Endothelial cell (in vitro differentiated cells): ENCODE measurements at places on chromosomes 12 and 14.

DNA sequence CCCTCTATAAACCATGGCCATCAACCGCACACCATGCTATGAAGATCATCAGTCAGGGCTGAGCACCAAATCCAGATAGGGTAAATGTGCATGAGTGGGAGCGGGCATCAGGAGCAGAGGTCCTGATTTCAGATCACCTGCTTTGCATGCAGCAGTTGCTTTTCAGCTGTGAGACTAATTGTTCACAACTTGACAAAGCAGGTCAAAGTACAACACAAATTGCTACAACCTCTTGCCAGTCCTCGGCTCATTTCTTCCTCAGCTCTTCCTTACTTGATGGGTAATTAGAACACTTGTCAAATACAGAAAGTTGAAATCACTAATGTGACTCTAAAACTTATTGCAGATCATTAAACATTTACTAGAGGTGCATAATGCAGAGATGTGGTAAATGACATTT, 171.6 kb downstream of the PPM1H start:
- no peak for DNase-seq

DNA sequence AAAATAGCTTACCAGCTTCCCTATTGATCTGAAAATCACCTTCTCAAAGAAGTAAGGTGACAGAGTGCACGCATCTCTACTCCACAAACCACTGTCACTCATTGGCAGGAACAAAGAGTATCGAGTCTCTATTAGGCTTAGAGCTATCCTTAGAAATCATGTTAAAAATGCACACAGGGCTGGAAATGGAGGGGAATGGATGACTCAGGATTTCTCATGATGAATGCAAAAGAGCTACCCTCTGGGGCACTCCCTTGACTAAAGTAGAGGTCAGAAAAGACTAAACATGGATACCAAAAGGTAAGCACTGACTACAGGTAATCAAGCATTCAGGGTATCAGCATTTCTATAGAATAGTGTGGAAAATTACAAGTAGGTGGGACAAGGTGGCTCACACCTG, 96.1 kb upstream of the ANO4 start:
- DNase-seq = no peak

DNA sequence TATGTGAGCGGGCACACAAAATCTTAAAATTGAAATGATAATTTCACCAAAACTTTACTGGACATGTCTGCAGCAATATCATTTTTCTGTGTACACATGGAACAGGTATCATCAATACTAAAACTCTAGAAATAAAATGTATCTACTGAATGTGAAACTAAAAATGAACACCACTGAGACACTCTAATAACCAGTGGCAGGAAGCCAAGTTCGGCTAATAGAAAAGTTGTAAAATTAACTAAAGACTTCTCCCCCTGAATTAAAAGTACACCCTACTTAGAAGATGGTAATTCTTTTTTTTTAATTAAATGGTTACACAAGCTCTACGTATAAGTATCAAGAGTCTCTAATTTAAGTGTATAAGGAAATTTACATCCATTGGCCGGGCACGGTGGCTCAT, 227.2 kb downstream of the MED13L start:
- no peak for DNase-seq

- no peak for DNase-seq
Observed at GRCh38 chr14:21136024-21136423, 19.8 kb downstream of the OR5AU1 start.

DNA sequence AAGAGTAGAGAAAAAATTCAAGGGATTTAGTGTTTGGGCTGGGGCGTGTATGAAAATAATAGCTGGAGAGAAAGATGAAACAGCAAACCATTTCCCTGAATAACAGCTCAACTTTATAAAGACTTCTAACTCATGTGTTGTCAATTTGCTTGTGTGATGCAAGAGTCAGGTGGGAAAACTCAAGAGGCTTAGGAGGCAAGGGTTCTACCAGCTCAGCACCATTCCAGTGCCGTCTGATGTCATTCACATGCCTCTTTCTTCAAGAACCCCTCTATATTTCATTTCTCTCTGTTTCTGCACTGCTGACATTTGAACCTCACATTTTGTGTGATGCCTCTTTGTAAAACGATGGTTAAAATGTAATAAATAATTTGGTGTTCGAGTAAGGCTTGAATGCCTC, 192.2 kb downstream of the PRKD1 start:
- DNase-seq = no peak

GRCh38 chr14:67889455-67889854, 69.9 kb downstream of the RAD51B start:
- no peak for DNase-seq

GRCh38 chr12:100796621-100797020, 2.0 kb downstream of the ANO4 start:
- no peak for DNase-seq

DNA sequence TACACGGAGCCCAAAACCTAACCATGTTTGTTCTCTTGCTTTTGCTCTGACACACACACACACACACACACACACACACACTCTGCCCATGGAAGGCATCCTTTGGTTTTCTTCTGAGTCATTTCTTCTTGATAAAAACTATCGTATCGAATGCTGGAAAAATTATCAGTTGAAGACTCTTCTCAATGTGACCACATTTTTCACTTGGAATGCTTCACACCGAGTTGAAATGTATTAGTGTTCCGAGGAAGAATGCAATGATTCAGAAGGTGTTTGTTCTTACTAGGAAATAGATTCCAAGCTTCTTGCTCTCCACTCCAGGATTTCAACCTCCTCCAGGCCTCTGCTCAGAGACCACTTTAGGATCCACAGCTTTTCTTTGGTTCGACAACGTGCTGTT, 226.3 kb downstream of the MON2 start:
- no peak for DNase-seq

DNA sequence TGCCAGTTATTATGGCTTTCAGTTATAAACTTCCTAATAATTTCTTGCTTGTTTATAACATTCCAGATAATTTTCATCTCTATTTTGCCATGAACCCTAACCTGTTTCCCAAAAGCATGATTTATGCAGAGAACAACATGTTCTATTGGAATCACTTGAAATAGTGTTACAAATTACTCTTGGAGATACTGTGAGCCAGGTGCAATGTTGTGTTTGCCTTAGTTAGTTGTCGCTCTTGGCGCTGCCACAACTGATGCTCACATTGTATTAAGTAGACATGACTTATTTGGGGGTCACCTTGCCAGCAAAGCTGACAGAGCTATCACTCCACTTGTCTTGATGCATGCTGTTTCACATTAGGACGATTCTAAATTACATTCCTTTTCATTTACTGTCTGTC, 49.4 kb downstream of the TSPAN8 start:
- no peak for DNase-seq

DNA sequence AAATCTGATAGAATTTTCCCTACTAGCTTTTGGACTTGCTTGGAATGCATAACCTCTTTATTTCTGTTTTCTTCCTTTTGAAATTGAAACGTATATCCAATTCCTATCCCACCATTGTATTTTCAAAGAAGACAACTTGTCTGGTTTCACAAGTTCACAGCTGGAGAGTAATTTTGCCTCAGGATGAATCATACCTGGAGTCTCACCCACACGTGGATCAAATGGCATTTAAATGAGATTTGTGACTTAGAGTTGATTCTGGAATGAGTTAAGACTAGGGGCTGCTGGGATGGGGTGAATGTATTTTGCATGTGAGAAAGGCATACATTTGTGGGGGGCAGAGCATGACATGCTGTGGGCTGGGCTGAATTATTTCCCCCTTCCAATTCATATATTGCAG, 516.5 kb upstream of the MGAT4C start:
- no peak for DNase-seq

- DNase-seq = no peak
Observed at GRCh38 chr14:52266782-52267181, 716 bp upstream of the PTGDR start.

GRCh38 chr12:120102189-120103043, 14.1 kb downstream of the RAB35 start:
- no peak for DNase-seq

GRCh38 chr14:81268016-81268416, 47.3 kb upstream of the GTF2A1 start:
- no peak for DNase-seq

- no peak for DNase-seq
Observed at GRCh38 chr12:52837413-52837741, 3.3 kb upstream of the KRT79 start.

DNA sequence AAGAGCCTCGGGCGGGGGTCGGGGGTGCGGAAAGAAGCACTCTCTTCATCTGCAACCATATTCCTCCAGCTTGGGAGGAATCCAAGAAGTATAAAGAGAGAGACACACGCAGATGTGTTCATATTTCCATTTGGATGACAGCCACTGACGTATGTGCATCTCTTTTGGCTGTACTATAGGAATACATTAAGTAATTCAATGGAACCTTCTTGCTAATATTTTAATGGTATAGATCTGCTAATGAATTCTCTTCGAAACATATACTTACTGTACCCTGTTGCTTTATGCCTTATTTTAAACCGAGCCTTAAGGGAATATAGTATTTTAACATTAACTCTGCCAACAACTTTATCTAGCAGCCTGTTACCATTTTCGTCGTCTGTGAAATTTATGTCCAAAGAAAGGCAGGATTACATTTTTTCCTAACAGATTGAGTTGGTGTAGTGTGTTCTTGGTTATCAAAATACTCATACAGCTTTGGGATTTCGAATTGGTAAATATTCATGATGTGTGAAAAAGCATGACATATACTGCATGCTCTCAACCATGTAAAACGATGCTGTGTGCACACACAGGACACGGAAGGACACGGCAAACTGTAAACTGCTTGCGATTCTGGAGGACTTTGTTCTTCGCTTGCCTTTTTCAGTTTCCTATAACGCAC, 84.5 kb downstream of the CCDC88C start:
- no peak for DNase-seq

DNA sequence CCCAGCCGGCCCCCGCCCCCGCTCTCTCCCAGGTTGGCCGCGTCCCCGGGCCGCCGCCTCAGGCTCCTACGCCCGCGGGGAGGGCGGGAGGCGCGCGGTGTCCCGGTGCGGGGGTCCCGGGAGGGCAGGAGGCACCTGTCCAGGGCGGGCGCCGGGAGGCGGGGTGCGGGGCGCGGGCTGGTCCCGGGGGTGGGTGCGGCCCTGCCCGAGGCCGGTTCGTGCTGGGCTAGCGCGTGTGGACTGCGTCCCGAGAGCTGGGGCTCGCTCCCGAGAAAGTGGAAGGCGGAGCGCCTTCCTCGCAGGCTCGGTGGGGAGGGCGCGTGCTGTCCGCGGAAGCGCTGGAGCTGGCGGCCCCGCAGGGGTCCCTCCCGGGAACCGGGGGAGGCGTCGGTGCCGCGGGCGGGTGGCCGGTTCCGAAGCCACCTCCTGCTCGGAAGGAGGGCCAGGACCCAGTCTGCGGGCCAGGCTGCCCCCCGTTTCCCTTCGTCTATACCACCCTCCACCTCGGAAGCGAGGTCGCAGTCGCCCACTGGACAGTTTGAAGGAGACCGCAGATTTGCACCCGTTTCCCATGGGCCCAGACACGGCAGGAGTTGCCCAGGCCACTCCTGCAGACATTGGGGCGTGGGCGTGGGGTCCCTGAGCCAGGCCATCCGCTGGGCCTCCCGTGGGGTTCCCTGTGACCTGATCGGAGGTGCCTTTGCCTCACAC, 636 bp downstream of the ZFYVE21 start:
- DNase-seq = peak; percentile 38

GRCh38 chr14:33449268-33449667, 501.6 kb downstream of the EGLN3 start:
- no peak for DNase-seq

- DNase-seq = no peak
Observed at GRCh38 chr12:39646963-39647362, 27.4 kb upstream of the ABCD2 start.

GRCh38 chr12:24997970-24998582, 49.2 kb upstream of the BCAT1 start:
- no peak for DNase-seq

DNA sequence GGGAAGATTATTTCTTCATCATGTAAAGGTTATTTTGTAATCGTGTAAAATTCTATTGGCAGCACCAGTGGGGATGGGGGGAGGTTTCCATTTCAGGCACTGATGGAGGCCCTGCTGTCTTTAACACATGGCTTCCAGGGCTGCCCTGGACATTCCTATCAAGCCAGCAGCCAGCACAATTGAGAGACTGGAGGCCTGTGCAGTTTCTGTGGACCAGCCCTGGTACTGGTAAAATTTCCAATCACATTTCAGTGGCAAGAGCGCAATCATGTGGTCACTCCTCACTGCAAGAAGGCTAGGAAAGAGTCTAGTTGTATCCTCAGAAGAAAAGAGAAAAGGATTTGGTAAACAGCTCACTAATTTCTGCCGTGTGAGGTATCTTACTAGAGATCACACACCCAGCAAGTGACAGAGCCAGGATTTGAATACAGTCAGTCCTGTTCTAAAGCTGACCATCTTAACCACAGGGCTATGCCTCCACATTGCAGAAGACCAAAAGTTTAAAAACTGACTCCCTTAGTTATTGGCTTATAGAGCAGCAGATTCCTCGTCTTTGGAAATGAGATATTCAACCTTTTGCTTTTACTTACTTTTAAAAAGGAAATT, 179.4 kb upstream of the ARHGAP5 start:
- DNase-seq = no peak

GRCh38 chr14:75044322-75044721, 6.9 kb downstream of the MLH3 start:
- no peak for DNase-seq

DNA sequence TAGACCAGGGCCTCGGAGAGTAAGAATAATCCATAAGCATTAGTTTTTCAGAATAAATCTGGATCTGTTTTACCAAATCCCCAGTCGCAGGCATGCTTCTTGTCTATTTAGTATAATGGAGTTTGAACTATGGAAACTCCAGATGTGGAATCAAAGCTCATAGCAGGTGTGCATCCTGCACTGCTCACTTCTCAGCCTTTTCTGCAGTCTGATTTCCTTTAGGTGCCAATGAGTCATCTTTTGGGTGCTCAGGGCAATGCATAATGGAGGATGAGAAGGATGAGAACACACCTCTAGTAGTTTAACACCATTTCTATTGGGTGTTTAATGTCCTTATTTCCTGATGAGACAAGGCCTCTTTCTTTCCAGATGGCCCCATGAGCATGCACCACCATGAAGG, 961.2 kb downstream of the TMEM121 start:
- DNase-seq = no peak

GRCh38 chr12:71876137-71876799, 36.7 kb downstream of the TBC1D15 start:
- DNase-seq = no peak

GRCh38 chr14:50785457-50786063, 45.4 kb downstream of the NIN start:
- peak; percentile 12 for DNase-seq

DNA sequence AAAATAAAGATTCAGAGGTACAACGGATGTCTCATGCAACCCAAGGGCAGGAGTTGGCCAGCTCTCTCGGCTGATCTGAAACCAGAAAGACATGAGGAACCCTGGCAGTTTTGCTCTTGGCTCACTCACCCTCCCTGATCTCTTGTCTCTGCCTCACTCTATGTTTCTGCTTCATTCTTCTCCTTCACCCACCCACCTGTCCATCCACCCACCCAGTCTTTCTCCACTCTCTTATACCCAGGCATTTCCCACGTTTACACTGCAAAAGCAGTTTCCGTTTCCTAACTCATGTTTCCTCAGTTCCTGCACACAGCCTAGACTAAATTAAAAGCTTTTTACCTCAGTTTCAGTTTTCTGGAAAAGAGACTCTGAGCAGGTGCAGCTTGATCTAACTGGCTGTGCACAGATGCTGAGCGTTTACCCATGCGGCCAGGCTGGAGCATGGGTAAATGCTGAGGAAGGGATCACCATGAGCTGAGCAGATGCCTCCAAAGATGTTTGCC, 157.6 kb downstream of the PRKCH start:
- no peak for DNase-seq

GRCh38 chr12:123358035-123358434, 6.6 kb downstream of the SBNO1 start:
- DNase-seq = no peak
